ENCODE measurements at places on chromosomes 1 and 21.

DNA sequence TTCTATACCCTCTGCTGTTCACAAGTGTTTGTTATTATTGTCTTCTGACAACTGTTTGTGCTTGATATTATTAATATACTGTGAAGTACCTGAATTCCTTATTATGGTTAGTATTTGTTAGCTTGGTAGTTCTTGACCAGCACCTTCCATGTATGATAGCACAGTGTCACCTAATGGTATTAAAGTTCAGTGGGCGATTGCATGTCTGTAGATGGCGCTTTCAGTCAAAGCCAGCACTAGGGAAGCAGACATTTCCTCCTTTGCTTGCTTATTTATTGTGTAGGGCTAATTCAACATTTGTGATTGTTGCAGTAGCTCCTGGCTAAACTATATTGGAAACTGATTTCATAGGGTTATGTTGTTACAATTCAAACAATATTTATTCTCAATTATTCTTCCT is 218.0 kb downstream of the ZP4 start:
- peak; percentile 4 for DNase-seq

- DNase-seq: no peak
Measured at GRCh38 chr1:47405697-47406096, 10.4 kb upstream of the FOXE3 start.

- peak; percentile 21 for DNase-seq
Measured at GRCh38 chr1:241702442-241703373, 50.6 kb downstream of the WDR64 start.

GRCh38 chr1:22252251-22252650 is 109.4 kb upstream of the WNT4 start:
- no peak for DNase-seq

GRCh38 chr1:231541842-231542241 is 13.4 kb downstream of the TSNAX start:
- DNase-seq: no peak

GRCh38 chr1:115975569-115976061 is 698 bp upstream of the SLC22A15 start:
- no peak for DNase-seq

DNA sequence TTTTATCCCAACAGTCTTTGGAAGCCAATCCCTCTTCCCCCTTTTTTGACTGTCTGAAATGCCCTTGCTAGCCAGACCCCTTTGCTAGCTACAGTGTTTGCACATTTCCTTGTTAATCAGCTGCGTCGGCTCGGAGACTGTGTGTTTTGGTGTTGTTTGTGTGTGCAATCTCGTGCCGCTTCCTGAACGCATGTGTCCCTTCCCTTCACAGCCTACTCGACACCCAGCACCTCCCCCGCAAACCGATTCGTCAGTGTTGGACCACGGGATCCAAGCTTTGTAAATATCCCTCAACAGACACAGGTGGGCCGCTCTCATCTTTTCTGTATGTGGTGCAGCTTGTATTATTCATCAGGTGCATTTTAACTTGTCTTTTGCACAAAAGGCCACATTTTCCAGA is 298.7 kb downstream of the TM2D1 start:
- DNase-seq: no peak

- peak; percentile 61 for DNase-seq
Measured at GRCh38 chr1:198096390-198096789, 60.4 kb upstream of the NEK7 start.

GRCh38 chr1:27527223-27527889 is 37.4 kb upstream of the WASF2 start:
- peak; percentile 57 for DNase-seq

Measured in fibroblast of skin of abdomen (primary cell).